Stimulated activated naive CD4-positive, alpha-beta T cell (primary cell): ENCODE measurements at places on chromosomes 4 and X.

DNA sequence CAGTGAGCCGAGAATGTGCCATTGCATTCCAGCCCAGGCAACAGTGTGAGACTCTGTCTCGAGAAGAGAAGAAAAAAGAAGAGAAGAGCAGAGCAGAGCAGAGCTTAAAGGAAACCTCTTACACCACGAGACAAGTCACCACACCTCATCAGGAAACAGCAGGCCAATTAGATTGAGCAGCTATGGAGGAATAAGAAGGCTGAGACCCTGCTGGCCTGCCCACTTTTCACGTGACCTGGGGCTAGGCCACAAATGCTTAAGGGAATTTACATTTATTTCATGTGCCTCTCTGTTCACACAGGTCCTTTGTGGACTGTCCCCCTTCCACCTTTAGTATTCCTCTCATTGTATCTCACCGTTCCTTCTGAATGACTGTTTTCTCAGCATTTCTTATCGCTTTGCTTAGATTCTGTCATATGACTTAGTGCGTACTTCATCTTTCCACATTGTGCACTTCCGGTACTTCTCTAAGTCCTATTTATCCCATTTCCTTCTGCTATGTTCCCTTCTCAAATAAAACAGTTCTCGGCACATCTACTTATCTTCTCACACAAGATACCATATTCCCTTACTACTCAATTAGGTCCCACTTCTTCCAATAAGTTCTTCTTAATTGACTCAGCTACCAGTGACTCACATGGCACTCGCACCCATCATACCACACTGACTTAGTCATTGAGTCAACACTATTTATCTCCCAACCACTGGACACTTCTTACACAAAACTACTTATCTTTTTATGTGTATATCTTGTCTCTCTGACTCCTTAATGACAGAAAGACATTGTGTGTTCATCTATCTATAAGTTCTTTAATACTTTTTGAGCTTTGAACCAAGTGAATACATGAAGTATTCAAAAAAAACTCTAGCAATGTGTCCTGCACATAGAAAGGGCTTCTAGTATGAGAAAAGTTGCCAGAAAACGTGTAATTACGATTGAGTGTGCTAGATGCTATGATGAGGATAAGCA is 11.0 kb downstream of the CUL4B start:
- DNase-seq, result no peak

GRCh38 chr4:158053801-158054200 is 119.0 kb downstream of the GASK1B start:
- no peak for DNase-seq

DNA sequence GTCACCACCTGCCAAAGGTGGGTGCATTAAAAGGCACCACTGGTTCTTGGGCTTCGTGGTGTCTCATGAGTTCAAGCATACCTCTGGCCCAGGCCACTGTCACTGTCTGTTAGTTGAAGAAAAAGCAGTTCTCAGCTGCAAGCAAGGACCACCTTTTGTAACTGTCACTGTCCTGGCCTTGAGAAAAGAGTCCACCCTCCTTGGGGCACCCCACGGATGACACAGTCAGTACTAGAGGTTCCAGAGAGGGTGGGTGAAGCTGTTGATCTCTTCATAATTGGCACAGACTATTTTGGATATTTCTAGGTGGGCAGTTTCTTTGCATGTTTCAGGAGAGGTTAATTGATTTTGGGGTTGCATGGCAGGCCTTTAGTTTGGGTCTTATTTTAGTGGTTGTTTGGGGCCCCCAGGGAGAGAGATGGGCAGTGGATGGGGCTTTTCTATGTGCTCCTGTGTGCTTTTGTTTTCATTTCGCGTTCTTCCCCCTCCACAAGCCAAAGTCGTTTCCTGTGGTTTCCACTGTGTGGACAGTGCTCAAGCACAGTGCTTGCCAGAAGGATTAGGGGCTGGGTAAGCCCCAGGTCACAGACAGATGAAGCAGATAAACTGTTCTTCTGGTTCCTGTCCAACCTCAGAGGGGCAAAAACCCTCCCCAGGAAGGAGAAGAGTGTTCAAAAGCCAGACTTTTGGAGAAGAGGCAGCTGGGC is 156.2 kb upstream of the PPP1R2C start:
- DNase-seq, result no peak

- no peak for DNase-seq
Measured at GRCh38 chr4:108170631-108171338, 2.1 kb upstream of the LEF1 start.

DNA sequence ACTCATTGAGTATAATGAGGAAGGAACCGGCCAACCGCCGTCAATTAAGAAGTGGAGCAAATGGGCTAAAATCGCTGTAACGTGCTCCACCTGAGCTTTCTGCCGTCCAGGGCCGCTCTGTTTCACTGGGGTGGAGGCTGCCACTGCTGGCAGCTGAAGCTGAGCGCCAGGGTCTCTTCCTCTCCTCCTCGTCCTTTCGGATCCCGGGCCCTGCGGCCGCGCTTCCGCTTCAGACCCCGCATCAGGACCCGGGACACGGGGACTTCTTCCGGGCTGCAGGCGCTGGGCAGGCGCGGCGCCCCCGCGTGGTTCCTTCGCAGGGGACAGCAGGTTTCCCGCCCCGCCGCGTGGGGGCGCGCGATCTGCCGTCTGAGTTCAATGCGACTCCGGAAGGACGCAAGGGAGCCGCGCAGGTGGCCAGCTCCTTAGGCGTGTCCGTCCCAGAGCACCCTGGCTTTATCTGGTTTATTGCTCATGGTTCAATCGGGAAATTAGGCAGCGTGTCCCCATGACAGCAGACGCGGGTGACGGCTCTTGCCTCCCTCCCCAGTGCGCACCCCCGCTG is 519.8 kb downstream of the TRIML1 start:
- DNase-seq, result no peak

DNA sequence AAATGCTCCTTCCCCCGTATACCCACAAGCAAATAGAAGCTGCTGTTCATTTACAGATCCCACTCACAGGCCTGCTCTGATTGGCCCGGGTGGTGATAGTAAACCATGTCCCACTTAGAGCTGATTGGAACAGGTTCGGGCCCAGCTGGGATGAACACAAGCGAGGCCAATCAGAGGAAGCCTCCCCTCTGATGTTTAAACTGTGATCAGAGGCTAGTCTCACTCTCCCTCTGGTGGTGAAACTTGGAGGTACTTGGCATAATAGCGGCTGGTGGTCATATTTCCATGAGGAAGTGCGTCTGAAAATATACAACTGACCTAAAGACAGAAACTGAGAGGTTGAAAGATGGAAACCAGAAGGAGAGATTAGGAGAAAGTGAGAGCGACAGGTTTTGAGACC is 51.5 kb upstream of the TRPC3 start:
- DNase-seq, result peak; percentile 8

- no peak for DNase-seq
Measured at GRCh38 chr4:105956569-105956968, 61.3 kb downstream of the NPNT start.

DNA sequence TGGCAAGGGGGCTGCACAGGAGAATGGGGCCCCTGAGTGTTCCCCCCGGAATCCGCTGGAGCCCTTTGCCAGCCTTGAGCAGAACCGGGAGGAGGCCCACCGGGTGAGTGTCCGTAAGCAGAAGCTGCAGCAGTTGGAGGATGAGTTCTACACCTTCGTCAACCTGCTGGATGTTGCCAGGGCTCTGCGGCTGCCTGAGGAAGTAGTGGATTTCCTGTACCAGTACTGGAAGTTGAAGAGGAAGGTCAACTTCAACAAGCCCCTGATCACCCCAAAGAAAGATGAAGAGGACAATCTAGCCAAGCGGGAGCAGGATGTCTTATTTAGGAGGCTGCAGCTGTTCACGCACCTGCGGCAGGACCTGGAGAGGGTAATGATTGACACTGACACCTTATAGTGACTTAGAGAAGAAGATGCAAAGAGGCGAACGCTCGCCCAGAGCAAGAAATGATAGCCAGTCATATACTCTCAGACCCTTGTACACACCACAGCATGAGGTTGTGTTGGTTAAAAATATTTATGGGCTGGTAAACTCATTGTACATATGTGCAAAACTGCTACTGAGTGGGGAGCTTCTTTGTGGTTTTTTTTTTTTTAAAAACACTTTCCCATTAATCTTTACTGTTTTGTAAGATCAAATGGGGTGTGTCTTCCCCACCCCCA is 52.5 kb downstream of the JADE1 start:
- DNase-seq, result no peak

DNA sequence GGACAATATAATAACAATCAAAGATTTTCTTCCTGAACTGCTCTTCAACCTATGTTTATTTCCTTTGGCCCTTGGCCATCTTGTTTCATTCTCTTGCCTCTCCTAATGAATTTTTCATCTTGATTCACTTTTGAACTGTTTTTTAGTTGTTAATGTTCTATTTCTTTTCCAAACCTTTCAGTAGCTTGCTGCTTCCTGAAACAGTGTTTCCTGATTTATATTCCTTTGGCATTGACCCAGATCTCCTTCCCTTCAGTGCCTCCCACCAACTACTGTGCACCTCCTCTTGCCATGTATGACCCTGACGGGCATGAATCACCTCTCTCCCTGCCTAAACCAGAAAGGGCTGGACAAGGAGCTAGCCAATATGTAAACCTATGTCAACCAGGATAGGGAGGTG is 25.6 kb upstream of the SPP1 start:
- DNase-seq, result no peak

DNA sequence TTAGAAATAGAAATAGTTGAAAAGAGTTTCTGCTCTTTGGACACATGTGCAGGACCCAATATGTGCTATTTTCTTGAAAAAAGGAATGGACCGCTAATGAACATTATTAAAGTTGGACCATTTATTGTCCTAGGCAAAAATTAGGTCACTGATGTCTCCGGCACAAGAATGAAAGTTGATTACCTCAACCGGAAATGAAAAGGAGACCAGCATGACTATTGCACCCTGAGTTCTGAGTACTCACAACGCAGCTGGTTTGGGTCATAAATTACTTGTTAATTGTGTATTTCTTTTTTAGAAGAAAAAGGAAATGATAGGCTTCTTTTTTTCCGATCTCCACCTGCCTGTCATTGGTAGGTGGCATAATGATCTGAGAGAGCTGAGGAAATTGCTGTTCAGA is 232.7 kb downstream of the ARHGAP24 start:
- no peak for DNase-seq

DNA sequence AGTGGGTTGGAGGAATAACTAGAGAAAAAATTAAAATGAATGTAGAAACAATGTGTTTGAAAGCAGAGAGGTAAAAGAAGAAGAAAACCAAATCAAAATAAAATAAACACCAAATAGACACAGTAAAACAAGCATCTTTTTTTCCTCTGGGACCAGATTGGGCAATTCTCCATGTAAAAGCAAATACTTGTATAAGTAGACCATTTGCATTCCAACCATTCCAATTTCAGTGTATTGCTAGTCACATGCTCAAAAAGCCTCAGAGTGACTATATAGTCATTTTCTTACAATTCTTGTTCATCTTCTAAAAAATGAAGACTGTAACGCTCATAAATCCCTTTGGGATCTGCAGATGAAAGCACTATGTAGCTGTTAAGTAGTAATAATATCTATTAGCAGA is 969.5 kb downstream of the PCDH18 start:
- no peak for DNase-seq

- no peak for DNase-seq
Measured at GRCh38 chrX:17052793-17053192, 106.3 kb downstream of the REPS2 start.

GRCh38 chr4:7762376-7763030 is 177.2 kb downstream of the AFAP1 start:
- DNase-seq, result no peak

- no peak for DNase-seq
Measured at GRCh38 chrX:11401966-11402365, 108.8 kb downstream of the AMELX start.

- no peak for DNase-seq
Measured at GRCh38 chr4:108694423-108694822, 44.0 kb downstream of the OSTC start.

DNA sequence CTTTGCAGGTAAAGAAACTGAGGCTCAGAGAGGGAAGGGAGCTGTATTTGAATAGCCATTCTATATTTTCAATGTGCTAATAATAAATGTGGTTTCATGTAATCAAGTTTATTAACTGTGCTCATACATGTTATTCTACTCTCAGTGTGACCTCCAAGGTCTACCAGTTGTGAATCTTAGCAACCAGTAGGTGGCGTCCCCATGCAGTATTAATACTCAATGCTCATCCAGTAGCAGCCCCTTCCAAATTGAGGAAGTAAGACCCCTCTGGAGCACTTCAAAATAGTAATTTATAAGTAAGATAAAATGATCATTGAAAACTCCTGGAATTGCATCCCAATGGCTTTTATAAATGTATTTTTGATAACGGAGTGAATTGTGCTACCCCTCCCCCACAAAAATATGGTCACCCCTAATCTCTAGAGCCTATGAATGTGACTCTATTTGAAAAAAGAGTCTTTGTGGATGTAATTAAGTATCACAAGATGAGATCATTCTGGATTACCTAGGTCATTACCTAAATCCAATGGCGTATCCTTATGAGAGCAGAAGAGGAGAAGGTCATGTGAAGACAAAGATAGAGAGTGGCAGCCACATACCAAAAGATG is 20.4 kb upstream of the SEPSECS start:
- peak; percentile 18 for DNase-seq

DNA sequence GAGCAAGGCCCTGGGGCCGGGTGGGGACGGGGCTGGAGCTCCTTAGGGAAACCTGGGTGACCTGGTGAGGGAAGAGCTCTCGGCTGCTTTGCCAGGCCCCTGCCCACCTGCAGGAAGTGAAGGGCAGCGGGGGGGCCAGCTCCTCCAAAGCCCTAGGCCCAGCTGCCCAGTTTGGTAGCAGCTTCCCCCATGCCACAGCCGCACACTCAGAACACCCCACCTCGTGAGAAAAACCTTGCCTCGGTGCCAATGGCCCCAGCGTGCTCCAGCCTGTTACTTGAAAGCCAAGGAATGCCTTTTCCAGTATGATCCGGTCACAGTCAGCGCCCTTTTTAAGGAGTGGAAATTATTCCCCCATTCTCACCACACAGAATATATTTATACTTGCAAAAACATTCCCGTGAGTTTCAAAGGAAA is 38.3 kb downstream of the ACOX3 start:
- no peak for DNase-seq

- DNase-seq, result no peak
Measured at GRCh38 chrX:2767631-2768455, 16.0 kb downstream of the XG start.

GRCh38 chr4:113646442-113646822 is 115.1 kb downstream of the CAMK2D start:
- DNase-seq, result no peak

GRCh38 chr4:156328882-156329281 is 375.2 kb upstream of the CTSO start:
- no peak for DNase-seq
